ENCODE measurements at places on chromosomes 6 and 20.

DNA sequence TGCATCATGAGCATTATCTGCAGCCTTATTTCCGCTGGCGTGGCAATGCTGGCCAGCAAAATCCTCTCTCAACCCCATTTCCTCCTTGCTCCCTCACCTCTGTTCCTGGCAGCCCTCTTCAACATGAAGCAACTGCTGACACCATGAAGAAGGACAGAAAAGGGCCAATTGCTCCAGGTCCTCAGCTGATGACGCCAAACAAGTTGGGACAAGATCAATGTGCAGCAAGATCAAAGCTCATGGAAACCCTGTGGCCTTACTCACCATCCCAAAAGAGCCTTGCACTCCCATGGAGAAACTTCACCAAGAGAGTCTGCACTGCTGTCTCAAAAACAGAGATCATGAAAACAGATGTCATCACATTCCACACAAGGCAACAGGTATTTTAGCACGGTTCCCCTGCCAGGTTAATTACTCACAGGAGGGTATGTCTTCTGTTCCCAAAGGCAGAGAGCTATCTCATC, 7.4 kb downstream of the GFOD1 start:
- DNase-seq: no peak

DNA sequence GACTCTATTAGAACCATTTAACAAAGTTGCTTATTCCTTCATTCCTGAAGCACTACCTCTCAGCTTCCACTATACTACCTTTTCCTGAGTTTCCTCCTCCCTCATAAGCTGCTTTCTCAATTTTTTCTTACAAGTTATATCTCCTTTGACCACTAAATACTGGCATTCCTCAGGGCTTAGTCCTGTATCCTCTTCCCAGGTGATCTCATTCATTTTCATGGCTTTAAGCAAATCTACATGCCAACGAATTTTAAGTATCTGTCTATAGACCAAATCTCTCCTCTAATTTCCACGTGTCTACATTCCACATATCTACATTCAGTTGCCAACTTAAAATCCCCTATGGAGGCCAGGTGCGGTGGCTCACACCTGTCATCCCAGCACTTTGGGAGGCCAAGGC, 134.7 kb downstream of the BTBD9 start:
- DNase-seq: no peak

- no peak for DNase-seq
Observed at GRCh38 chr6:119109654-119110325, 31.3 kb upstream of the FAM184A start.

- no peak for DNase-seq
Observed at GRCh38 chr6:107729098-107729497, 95.0 kb downstream of the SCML4 start.

DNA sequence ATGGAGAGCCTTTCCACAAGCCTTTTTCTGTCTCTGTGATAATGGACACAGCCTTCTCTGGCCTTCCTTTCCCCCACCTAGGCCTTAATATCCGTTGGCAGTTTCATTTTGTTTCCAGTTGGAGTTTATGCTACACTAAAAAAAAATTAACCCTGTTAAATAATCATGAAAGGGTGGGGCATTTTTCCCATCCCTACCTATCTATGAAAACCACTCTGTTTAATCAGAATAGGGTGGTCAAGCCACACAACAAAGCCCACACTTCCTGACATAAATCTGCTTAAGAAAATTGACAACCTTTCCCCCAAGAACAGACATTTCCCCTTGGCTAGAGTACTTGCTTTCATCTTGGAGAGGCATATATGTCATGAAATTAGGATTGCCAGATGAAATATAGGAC, 14.2 kb downstream of the TXLNB start:
- no peak for DNase-seq

GRCh38 chr6:1767481-1768246, 157.9 kb downstream of the FOXC1 start:
- DNase-seq: no peak

- no peak for DNase-seq
Observed at GRCh38 chr6:139372326-139373153, 1.9 kb downstream of the CITED2 start.

DNA sequence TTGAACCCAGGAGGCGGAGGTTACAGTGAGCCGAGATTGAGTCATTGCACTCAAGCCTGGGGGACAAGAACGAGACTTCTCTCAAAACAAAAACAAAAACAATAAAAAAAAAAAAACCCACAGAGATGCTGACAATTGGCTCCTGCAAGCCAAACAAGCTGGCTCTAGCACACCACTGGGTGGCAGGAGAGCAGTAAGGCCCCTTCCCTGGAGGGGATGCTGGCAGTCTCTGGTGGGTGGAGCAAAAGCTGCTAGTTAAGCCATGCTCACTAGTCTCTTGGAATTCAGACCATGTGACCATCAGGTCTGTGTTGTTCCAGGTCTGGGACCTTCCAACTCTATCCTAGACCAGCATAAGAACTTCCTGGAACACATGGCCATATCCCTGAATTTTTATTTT, 18.9 kb upstream of the DSN1 start:
- no peak for DNase-seq

GRCh38 chr20:57346477-57346876, 4.6 kb upstream of the RAE1 start:
- DNase-seq: peak; percentile 62

GRCh38 chr20:62336329-62336728, 30.8 kb downstream of the LAMA5 start:
- DNase-seq: no peak

- DNase-seq: no peak
Observed at GRCh38 chr6:106072501-106073090, 13.5 kb upstream of the PRDM1 start.

GRCh38 chr6:52900536-52900935, 9.0 kb downstream of the GSTA3 start:
- no peak for DNase-seq

DNA sequence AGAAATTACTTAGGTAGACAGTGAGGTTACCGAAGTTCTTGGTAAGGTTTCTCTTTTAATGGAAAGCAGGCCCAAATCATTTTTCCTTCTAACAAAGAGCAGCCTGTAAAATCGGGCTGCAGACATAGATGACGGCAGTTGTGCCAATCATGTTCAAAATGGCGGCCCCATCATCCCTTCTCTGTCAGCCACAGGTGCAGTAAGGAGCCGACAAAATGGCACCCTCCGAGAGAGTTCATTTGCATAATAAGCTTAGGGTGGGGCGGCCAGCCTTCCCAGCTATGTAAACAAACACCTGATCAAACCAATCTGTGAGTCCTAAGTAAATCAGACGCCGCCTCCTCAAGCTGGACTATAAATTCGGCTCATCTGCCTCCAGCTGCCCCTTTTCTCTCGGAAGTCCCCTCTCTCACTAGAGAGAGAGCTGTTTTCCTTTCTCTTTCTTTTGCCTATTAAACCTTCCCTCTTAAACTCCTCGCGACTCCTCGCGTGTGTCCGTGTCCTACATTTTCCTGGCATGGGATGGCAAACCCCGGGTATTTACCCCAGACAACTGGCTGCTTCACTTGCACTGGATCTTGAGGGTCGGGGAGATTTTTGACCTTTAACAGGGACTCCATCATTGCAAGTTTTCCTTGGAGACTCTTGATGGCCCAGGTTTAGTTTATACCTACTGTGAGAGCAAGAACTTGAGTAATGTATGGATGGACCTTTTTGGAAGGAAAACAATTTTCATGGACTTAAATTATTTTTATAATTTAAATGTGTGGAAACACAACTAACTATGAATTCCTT, 8.9 kb upstream of the DDR1 start:
- DNase-seq: no peak
